ENCODE measurements at places on chromosomes 2 and 18.

DNA sequence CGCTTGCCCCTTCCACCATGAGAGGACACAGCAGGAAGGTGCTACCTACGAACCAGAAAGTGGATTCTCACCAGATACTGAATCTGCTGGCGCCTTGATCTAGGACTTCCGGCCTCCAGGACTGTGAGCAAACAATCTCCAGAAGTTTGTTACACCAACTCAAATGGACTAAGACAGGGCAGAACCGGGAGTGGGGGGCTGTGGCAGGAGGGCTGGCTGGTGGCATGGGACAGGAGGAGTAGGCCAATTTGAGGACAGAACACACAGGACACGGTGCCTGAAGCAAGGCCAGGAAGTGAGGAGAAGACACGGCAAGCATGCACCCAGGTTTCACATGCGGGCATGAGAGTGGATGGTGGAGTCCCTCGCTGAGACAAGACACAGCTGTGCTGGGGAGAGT, 40.1 kb downstream of the CRACDL start:
- DNase-seq, result no peak

DNA sequence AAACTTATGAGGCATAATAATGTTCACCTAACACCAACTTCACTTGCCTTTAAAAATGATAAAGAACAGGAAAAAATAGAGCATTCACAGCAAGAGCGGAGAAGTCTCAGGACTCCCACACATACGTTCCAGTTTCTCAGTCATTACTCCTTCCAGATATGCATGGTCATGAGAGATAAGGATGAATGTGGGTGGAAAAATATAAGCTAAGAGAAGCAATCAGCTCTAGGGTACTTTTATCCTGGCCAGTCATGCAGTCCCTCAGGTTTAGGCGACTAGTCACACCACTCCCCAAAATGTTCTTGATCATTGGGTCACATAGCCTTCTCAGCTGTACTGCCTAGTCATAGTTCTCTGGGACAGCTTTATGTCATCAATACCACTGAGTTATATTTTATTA, 29.2 kb upstream of the CCDC178 start:
- peak; percentile 63 for DNase-seq

GRCh38 chr2:205946226-205946625, 139.7 kb downstream of the INO80D start:
- no peak for DNase-seq

- no peak for DNase-seq
These were observed 266.8 kb upstream of the SMIM21 start for GRCh38 chr18:75694292-75694691.

- DNase-seq, result no peak
These were observed 125.9 kb upstream of the NABP1 start for GRCh38 chr2:191552066-191552465.

GRCh38 chr2:72678024-72678423, 147.8 kb downstream of the EXOC6B start:
- no peak for DNase-seq

- DNase-seq, result no peak
These were observed 39.1 kb downstream of the CDC42EP3 start for GRCh38 chr2:37632310-37632709.

- DNase-seq, result no peak
These were observed 47.3 kb downstream of the POU3F3 start for GRCh38 chr2:104901037-104901881.

- DNase-seq, result no peak
These were observed 1367.4 kb upstream of the ACVR2A start for GRCh38 chr2:146477383-146477782.

- peak; percentile 43 for DNase-seq
These were observed 11.0 kb downstream of the TBR1 start for GRCh38 chr2:161426922-161427663.

- DNase-seq, result no peak
These were observed 6.3 kb downstream of the RND3 start for GRCh38 chr2:150480971-150481830.

DNA sequence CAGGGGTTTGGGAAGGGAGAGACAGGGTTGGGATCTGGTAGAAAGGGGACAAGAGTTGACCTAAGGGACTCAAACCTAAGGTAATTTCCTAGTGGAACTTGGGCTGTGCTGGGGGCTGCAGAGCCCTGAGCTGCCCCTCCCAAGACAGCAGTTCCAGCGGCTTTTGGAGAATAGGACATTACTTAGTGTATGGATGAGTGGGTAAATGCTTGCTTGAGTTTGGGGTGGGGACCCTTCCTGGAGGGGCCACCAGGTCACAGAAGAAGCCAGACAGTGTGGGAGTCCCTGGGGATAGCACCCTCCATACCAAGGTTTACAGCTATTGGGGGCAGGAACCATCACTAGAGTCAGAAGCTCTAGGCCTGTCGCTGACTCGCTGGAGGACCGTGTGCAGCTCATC, 111.5 kb downstream of the CAPN13 start:
- no peak for DNase-seq

GRCh38 chr2:213787869-213788268, 503.6 kb downstream of the SPAG16 start:
- no peak for DNase-seq

DNA sequence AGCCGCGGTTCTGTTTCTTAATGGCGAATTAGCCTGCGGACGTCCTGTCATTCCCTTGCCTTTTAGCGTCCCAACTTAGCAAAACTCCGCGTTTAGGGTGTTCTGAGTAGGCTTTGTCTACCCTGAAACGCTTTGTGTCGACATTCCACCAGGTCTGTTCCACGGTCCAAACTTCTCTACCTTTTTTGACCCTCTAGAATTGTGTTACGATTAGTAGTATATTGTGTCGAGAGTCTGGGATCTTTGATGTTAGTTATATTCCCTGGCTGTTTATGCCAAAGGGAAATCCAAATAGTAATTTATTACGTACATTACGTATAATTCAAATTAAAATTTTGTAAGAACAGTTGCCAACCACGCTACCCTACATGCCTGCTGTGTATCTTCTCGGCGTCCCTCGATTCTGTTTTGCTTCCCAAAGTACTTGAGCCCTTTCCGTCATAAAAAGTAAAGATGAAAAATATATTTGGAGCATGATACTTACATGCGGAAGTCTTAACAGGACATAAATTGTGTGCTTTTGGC, 495 bp upstream of the TTC32 start:
- peak; percentile 53 for DNase-seq

DNA sequence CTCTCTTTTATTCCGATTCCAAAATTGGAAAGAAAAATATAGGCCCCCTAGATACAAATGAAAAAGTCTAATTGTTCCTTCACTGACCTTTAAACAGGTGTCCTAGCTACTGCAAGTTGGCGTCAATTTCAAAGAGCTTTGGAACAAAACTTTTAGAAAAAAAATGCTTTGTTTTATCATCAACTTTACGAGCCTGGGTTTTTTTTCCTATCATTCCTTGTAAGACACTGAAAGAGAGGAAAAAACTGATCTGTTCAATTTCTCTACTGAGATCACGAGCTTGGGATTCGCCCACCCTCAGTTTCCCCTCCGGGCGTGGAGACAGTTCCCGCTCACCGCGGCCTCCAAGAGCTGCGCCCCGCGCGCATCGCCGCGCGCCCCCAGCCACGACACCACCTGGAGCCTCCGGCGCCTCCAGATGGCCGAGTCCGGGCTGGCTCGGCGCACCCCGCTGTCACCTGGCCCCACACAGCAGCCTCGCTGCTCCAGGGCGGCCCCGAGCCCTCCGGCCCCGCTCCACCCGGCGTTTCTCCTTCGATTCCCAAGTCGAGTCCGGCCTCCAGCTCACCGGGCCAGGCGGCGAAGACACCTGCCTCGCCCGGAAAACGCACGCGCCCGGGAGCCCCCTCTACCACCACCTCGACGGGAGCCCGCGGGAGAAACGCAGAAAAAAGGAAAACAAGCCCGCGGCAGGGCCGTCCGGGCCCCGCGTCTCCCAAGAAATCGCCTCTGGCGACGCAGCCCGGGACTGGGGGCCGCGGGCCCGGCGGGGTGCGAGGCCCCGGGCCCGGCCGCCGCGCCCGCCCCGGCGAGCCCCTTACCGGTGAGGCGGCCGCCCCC, 656 bp downstream of the TBC1D8 start:
- DNase-seq, result no peak

DNA sequence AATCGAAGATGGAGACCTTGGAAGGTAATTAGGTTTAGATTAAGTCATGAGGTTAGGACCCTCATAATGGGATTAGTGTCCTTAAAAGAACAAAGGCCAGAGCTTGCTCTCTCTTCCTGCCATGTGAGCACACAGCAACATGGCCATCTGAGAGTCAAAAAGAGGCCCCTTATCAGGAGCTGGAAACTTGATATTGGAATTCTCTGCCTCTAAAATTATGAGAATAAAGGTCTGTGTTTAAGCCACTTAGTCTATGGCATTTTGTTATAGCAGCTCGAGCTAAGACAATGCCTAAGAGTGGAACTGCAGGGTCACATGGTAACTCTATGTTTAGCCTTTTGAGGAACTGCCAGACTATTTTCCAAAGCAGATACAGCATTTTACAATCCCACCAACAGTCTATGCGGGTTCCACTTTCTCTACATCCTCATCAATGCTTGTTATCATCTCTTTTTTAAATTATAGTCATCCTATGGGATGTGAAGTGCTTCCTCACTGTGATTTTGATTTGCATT, 42.4 kb downstream of the THADA start:
- no peak for DNase-seq

GRCh38 chr2:192773044-192773443, 578.3 kb upstream of the TMEFF2 start:
- DNase-seq, result no peak

DNA sequence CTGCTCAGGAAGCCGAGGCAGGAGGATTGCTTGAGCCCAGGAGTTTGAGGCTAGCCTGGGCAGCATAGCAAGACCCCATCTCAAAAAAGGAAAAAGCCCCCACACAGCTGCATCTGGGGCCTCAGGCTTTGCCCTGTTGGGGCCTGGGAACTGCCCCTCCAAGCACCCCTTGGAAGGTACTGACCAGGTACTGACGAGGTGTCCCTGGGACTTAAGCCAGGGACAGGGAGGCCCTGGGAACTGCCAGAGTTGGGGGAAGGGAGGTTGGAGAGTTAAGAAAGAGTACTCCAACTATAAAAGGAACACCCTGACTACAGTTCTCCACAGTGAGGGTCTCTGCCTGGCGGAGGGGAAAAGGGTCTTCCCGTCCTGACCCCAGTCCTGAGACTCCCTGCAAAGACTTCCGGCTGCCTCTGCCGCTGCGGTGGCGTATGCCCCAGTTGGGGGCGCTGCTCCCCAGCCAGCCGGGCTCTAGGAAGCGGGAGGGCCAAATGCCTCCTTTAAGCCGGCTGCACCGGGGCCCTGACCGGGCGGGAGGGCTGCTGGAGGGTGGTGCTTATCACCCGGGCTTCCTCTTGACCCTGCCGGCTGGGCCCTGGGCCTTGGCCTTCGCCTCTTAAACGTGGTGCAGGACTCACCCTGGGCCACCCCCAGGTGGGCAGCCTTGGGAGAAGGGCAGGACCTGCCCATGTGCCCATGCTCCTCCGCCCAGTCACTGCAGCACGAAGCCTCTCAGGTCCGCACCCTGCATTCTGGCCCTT, 12.8 kb downstream of the SLC30A3 start:
- DNase-seq, result peak; percentile 65

- no peak for DNase-seq
These were observed 441.3 kb downstream of the RND3 start for GRCh38 chr2:150046211-150046610.

DNA sequence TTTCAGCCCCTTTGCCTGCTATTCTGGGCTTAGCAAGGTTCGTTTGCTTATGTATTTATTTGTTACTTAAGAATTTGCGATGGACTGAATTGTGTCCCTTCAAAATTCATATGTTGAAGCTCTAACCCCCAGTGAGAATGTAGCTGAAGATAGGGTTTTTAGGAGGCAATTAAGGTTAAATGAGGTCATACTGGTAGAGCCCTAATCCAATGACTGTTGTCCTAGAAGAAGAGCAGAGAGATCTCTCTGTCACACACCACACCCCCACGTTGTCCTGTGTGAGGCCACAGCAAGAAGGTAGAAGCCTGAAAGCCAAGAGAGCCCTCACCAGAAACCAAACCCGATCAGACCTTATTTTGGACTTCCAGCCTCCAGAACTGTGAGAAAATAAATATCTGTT, 66.7 kb downstream of the KIAA1328 start:
- peak; percentile 40 for DNase-seq

DNA sequence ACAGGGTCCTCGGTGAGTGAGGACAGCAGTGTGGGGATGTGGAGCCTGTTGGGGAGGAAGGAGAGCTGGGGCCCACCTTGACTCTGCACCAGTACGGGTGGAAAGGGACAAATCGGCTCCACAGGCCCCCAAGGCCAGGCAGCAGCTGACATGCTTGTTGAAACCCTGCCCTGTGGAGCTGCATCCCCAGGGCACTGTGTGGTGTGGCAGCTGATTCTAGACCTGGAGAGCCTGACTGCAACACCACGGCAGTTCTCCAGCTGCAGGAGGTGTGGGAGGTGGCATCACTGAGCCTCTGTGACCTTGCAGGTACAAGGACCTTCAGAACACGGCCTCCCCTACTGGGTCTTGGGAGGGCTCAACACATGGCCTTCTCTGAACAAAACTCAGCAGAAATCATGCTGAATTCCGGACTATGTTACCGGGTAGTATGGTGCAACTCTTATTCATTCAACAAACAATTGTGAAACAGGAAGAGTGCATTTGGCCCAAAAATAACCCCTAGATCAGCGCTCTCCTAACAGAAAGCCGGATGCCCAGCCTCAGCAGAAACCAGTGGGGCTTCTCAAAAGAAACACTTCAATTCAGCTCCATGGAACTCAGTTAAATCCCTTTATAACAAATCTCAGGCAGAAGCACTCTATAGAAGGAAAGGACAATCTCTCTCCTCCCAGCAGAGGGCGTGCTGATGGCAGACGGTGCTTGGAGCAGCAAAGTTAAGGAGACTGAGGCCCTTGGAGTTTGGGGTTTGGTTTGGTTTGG, 104.4 kb upstream of the SALL3 start:
- peak; percentile 55 for DNase-seq

- DNase-seq, result peak; percentile 16
These were observed 32.4 kb upstream of the CCDC150 start for GRCh38 chr2:196607073-196607472.

DNA sequence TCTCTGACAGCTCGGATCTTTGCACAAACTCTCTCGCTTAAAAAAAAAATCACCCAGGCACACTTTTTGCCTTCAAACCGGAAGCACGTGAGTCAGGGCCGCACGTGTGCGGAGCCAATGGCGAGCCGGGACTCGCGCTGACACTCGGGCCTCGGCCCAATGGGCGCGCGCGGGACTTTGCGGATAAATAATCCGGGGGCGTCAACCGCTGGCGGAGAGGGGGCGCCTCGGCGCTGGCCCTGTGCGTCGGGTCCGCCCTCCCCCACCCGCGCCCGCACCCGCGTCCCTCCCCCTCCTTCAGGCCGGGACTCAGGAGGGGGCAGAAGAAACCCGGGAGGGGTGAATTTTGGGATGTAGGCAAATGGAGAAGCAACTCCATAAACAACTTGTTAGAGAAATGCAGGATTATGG, 319 bp upstream of the EN1 start:
- no peak for DNase-seq

All from hematopoietic multipotent progenitor cell treated with erythropoietin and hydrocortisone succinate and interleukin-3 and kit ligand, for 8 days (in vitro differentiated cells).